ENCODE measurements at places on chromosomes 7 and 10.

DNA sequence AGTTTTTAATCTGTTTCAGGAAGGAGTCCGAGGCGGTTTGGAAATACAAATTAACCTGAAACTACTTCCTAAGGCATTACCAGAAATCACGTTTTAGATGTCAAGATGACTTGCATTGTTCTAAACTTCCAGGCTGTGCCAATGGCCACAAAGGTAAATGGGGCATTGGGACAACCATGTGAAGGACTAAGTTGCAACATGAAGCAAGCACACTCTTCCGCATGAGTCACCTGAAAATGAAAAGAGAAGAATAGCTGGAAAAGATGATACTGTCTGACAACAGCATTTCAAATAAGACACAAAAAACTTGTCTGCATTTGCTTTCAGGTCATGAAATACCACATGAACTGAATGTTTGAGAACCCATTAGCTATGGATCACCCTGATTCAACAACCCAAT lies 262.1 kb downstream of the AHR start:
- no peak for DNase-seq

- no peak for DNase-seq
Observed at GRCh38 chr7:67018940-67019339, 22.3 kb downstream of the TYW1 start.

DNA sequence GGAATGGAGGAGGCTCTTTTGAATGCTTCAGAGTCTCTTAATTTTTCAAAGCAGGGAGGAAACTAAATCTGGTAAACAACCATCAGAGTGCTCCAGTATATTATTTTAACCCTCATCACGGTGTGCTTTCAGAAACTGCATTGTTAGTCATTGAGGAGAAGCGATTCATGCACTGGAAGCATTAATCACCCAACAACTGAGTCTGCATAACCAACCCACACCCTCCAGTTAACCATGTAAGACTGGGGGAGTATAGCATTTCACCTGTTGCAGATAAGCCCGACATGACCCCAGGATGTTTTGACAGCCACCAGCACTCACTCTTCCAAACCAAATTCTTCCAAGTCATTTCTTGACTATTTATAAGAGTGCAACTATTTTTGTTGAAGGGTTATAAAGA lies 257.6 kb downstream of the GATA3 start:
- DNase-seq = no peak

GRCh38 chr7:108875139-108875538 lies 305.5 kb downstream of the DNAJB9 start:
- no peak for DNase-seq

GRCh38 chr10:118310822-118311221 lies 31.3 kb downstream of the FAM204A start:
- no peak for DNase-seq

DNA sequence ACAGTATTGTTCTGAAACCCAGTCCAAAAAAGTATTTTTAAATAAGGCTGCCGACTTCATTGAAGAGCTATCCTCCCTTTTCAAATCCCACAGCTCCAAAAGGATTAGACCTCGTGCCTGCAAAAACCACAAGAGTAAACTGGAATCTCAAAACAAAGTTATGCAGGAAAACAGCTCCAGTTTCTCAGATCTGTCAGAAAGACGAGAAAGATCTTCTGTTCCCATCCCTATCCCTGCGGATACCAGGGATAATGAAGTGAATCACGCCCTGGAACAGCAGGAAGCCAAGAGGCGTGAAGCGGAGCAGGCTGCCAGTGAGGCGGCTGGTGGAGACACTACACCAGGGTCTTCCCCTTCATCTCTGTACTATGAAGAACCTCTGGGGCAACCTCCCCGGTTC lies 12.6 kb downstream of the MYPN start:
- no peak for DNase-seq

DNA sequence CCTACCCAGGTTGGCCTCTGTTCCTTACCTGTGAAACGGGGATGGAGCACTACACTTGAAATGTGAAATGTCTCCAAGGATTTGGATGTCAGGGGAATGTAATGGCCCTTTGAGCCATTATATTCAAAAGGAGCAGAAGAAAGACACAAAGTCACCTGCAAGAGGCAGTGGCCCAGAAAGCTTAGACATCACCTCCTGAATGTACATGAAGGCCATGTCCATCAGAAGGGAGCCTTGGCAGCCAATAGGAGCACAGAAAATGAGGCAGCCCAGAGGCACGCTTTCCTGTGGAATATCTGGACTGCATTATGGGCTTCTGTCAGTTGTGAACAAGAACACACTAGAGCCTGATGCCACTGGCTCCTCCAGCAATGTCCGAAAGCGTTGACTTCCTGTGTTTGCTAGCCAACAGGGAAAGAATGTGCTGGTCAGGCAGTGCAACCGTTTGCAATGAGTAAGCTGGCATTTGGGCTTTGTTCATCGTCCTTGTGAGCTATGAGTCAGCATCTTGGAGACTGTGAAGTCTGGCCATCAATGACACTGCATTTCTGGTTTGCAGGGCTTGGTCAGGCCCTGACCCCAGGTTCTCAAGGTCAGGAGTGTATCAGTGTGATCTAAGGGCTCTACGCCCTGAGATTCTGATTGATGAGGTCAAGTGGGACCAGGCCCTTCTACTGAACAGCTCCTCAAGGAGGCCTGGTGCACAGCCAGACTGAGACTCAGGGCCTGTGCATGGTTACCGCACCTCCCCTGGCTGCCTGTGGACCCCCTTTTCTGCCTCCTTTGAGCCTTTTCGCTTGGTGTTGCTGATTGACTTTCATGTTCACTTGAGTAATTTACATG lies 222.4 kb downstream of the RPS24 start:
- no peak for DNase-seq

DNA sequence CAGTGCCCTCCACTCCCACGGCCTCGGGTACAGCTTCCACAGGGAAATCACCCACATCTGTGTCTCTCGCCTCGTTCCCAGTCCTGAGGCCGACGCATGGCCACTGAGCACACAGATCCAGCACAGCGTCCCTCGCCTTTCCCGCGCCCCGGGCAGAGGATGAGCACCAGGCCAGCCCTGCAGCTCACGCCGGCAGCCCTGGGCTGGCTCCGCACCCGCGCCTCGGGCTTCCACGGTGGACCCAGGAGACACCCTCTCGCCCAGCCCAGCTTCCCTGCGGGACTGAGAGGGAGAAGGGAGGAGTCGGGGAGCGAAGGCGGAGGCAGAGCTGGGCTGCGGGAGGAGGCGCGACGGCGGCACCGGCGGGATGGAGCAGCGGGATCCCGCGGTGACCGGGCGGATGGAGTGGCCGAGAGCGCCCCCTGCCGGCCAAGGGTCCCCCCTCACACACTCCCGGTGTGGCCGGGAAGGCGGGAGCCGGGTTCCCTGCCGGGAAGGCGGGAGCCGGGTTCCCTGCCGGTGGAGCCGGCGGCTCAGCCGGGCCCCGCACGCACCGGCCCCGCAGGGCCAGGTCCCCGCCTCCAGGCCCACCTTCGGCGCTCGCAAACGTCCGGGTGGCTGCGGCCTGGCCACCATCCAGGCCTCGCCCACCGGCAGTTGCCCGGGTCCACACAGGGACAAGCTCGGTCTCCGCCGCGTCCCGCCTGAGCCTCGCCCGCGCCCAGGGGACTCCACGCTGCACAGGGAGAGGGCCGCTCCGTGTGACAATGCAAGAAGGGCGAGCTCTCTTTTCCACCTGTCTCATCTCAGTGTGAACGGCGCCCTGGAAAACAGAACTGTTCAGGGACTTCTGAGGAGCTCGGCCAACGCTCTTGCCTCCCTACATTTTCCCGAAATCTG lies 110.3 kb upstream of the LANCL2 start:
- peak; percentile 63 for DNase-seq

GRCh38 chr10:22335173-22335933 lies 9.9 kb upstream of the SPAG6 start:
- DNase-seq = peak; percentile 43

DNA sequence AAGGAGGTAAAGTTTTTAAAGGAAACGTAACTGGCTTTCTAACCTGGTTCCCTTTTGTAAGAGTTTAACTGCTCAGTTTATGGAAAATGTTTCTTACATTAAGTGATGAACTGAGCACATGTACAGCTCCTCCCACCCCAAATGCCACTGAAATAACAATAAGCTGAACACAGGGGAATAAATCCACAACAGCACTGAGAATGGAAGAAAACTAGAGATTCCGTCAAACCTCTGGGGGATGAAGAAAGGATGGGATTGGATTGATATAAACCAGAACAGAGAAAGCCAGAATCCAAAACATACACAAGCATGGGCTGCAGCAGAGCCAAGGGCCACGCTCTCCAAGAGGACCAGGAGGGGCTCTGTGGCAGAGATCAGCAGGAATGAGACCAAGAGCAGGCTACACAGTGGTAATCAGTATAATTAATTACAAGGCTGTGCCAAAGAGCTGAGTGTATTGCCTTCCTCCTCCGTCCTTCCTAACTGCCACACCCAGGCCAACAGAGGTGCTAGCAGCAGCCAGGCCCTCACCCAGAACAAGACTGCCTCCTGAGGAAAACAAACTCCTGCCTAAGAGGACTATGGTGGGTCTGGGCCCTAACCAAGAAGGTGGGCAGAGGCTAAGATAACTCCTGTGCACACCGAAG lies 73.9 kb downstream of the KIAA1549 start:
- DNase-seq = no peak

- DNase-seq = no peak
Observed at GRCh38 chr10:126402721-126403695, 14.7 kb upstream of the ADAM12 start.

GRCh38 chr7:13748998-13749397 lies 240.5 kb downstream of the ETV1 start:
- no peak for DNase-seq

DNA sequence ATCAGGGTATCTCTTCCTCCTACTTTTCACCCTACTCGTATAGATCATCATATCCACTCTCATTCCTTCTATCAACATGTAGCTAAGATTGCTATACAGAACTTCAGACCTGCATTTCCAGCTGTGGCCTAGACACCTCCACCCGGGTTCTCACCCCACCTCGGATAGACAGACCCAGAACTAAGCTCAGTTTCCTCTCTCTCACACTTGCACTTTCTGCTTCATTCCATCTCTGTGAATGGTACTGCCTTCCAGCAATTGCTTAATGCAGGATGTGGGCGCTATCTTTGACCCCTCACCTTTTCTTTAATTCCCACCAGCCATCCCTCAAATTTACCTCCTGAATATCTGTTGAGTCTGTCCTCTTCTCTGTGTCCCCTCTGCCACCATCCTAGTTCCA lies 35.7 kb downstream of the AGK start:
- DNase-seq = no peak

GRCh38 chr7:15461576-15461975 lies 100.2 kb downstream of the AGMO start:
- no peak for DNase-seq

- DNase-seq = no peak
Observed at GRCh38 chr7:70886547-70886946, 245.4 kb upstream of the GALNT17 start.

DNA sequence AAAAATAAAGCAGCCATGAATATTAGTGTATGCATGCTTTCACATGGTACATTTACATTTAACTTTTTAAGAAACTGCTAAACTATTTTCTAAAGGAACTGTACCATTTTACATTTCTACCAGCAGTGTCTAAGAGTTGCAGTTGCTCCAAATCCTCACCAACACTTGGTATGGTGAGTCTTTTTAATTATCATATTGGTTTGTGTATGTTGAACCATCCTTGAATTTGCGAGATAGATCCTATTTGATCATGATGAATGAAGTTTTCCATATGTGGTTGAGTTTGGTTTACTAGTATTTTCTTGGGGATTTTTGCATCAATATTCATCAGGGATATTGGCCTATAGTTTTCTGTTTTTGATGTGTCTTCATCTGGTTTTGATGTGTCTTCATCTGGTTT lies 1057.2 kb downstream of the LRMDA start:
- no peak for DNase-seq

DNA sequence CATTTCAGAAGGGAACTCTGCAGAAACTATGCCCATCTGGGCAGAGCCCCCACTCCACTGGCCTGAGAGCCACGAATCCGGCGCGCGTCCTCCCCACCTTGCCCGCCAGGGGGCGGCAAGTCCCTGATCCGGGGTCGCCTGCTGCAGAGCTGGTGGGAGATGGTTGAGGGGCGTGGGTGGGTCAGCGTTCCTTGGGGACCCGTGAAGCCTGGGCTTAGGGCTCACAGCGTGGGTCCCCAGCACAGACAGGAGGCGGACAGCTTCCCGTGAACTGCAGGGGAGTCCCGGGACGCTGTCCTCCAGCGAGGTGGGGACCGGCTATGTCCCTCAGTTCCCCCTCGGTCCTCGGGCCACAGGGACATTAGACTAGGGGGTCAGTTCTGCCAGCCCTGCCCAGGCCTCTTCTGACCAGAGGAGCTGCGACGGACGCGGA lies 585 bp upstream of the POP7 start:
- DNase-seq = peak; percentile 35

DNA sequence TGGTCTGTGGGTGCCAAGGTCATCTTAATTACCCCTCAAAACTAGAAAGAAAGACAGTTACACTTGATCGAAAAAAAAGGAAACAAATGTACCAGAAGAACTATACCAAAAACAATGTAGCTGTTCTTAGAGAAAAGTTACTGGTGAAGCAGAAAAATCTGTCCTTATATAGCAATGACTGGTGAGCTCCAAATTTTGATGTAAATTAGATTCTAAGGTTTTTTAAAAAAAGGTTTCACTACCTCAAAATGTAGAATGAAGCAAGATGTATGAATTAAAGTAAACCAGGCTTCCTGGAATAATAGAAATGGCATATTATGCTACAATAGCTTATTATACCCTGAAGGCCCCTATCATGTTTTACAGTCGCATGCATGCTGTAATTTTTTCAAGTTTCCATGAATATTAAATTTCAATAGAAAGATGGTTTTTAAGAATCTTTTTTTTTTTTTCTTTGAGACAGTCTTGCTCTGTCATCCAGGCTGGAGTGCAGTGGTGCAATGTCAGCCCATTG lies 28.4 kb upstream of the FKBP9 start:
- no peak for DNase-seq

GRCh38 chr10:2686691-2687090 lies 380.7 kb upstream of the PFKP start:
- DNase-seq = no peak

DNA sequence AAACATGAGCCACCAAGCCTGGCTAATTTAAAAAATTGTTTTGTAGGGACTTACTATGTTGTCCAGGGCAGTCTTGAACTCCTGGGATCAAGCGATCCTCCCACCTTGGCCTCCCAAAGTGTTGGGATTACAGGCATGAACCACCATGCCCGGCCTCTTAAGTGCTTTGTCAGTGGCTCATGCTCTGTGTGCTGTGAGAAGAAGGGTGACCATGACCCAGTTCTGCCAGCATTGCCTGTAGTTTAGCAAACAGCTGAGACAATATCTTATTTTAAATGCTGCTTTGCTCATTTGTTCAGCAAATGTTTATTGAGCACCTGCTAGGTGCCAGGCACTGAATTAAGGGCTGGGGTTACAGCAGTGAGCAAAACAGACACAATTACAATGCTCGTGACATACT lies 9.0 kb downstream of the ADCK2 start:
- DNase-seq = no peak

- no peak for DNase-seq
Observed at GRCh38 chr10:99431190-99431760, 851 bp upstream of the GOT1 start.

Measured in stimulated activated CD4-positive, alpha-beta T cell treated with anti-CD3 and anti-CD28 coated beads, TNF-alpha, amount 100 ng/mL, for 1 hour (primary cell).